ENCODE measurements at places on chromosomes 6 and 20.

DNA sequence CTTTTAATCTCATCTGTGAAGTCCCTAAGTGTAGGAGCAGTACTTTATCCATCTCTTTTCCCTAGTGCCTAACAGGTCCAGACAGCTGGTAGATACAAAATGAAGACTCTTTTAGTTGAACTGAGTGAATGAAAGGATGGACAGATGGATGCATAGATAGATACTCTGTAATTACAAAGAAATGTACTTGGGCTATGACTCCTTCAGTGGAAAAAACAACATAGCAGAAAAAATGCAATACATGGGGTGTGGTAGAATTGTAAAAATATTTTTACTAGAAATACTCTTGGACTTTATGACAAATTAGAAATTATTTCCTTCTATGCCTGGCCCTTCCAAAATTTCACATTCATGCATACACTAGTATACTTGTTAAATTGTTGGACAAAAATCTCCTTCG, 29.3 kb downstream of the KCNQ5 start:
- no peak for DNase-seq

- no peak for DNase-seq
Observed at GRCh38 chr6:123909989-123910388, 106.3 kb downstream of the NKAIN2 start.

DNA sequence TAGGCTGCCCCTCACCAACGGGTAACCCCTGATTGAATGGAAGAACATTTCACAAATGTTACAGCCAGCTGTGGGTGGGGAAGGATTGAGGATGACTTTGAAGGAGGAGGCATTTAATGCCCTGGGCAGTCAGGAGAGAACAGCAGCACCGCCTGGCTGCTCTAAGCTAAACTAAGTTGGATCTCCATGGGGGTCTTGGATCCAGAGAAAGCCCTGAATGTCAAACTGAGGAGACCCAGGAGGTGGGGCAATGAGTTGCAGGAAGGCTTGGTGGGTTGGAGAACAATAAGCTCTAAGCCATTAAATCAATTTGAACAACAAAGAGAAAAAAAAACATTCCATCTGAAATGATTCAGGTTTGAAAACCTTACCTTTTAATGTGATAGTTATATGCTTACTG, 35.4 kb downstream of the TMX4 start:
- DNase-seq = no peak

DNA sequence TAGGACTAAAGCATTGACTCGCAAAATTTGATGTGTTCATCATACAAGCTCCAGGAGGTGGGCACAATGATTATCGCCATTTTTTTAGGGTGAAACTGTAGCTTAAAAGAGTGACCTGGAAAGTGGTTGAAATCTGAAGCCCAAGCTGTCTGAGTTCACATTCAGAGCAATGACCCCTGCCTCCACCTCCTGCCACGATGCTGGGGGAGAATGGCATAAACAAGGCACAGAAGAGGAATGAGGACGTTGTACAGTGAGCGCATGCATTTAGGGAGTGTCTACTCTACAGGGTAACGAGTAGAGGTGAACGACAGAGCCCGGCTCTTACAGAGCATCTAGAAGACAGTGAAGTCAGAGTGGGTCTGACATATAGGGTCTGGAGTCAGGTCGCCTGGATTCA, 37.2 kb downstream of the CNKSR3 start:
- no peak for DNase-seq

- peak; percentile 31 for DNase-seq
Observed at GRCh38 chr6:52994031-52994838, 849 bp downstream of the GSTA4 start.

- peak; percentile 89 for DNase-seq
Observed at GRCh38 chr20:44219170-44219730, 8.7 kb upstream of the OSER1 start.

- DNase-seq = no peak
Observed at GRCh38 chr6:141401168-141401567, 731.6 kb upstream of the GJE1 start.

DNA sequence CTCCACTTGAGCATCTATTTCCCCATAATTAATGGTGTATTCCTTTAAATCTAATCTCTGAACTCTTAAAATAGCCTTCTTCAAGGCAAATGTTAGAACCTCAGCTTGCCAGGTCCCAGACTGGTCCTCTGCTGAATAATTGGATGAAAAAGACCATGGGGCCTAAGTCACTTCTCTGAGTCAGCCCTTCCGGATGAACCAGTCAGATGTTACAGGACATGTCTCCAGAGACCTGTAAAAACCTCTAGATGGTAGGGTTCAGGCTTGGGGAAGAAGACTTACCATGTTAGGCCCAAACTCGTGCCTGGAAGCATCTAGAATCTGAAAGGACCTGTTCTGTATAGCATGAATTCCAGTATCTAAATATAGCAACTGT, 97.3 kb downstream of the CDKAL1 start:
- DNase-seq = no peak

DNA sequence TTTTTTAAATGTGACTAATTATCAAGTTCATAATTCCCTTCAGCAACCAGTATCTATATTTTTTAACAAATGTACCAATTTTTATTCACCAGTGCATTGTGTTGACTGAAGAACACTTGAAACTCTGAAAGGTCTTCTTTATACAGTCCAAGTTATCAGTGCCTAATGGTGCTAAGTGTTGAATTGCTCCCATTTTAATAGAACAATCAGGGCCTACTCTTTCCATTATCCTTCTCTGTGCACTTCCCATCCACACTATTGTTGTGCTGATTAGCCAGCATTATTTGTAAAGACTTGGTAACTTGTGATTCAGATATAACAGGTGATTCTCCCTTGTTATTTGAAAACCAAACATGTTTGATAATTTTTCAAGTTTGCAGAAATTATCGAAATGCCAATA, 1209.7 kb upstream of the MAP3K7 start:
- no peak for DNase-seq

GRCh38 chr6:4010048-4010447, 68.9 kb downstream of the FAM217A start:
- peak; percentile 27 for DNase-seq

DNA sequence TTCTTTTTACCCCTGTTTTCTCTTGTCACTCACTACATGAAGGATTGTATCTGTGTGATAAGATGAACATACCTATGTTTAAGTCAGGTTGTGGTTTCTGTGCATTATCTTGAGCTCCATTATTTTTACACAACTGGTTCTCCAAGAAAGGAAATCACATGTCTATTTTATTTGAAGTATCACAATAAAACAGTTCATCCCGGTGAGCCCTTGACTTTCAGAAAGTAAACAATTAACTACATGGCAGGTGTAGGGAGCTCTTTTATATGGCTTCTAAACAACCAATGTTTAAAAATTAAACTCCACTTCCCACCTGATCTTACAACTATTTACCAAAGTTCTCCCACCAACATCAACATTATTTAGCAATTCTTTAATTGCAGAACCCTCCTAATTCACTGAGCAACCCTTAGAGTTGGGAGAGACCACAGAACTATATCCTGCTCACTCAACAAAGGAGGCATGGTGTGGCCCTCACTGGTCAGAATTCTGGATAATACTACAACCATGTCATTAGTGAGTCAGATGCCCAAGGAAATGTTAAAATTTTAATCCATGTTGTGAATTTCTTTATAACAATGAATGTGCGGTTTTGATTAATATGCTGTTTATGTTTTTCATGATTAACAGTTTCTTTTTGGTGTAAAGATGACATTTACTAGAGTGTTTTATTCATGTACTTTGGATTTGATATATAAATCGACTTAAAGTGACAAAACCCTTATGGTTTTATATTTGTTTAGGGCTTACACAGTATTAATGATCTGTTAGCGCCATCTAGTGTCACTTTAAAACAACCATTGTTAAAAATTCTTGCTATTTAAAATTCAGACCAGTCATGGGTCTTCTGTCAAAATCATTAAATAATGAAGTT, 50.0 kb upstream of the SCGN start:
- DNase-seq = peak; percentile 74

GRCh38 chr6:146547889-146548288, 4.3 kb downstream of the RAB32 start:
- no peak for DNase-seq

DNA sequence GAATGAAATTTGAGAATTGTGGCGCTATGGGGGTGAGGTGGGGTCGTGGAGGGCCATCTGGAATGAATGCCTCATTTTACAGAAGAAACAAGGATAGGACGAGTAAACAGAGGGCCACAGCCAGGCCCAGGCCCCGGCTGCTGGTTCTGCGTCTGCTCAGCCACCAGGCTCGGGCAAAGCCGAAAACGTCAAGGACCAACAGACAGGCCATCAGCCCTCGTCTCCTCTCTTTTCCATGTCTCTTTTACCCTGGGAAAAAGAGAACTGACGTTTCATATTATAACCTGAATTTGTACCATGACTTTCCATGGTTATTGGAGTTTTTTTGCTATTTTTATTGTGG, 212.4 kb upstream of the ARID1B start:
- DNase-seq = no peak

DNA sequence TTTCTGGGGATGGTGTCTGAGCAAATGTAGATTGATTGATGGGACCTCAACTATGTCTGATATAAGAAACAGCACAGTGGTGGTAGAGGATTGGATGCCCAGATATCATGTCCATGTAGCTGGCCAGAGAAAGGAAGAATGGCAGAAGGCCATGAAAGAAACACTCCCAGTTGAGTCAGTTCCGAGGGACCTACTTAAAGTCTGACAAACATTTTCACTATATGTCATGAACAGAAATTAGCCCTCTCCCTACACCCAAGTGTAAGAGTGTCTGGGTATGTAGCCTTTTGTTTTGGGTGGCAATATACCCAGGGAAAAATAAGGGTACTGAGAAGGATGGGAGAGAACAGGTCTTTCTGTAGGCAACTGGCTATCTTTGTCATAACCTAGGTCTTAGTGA, 434.2 kb downstream of the BCKDHB start:
- DNase-seq = no peak

DNA sequence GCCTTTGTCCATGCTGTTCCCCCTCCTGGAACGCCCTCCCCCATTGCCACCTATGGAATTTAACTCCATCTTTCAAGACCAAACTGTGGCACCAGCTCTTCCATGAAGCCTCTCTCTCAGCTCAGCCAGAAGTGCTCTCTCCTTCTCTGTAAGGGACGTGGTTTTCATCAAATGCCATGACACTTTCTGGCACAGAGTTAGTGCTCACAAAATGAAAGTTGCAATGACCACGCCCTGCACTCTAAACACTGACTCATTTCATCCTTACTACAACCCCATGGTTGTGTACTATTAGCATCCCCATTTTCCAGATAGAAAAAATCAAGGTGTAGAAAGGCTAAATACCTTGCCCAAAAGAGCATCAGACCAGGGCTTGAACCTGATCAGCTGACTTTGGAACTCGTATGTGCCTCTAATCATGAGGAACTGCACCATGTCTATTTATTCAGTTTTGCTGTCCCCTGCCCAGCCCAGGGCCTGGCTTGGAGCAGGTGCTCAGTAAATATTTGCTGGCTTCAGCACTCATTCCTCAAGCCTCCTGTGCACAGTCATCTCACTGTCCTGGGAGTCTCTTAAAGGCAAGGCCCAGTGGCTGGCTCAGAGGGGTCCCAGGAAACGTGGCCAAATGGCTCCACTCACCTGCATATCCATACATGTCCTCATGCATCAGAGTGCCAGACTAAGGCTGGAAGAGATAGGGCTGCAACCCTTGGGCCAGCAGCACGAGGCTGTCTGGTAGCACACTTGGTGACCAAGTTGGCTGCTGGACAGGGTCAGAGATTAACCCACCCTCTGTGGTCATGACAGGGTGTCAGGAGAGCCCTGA, 77.9 kb downstream of the MRPL14 start:
- no peak for DNase-seq

GRCh38 chr20:45818239-45818638, 5.8 kb downstream of the UBE2C start:
- DNase-seq = no peak

DNA sequence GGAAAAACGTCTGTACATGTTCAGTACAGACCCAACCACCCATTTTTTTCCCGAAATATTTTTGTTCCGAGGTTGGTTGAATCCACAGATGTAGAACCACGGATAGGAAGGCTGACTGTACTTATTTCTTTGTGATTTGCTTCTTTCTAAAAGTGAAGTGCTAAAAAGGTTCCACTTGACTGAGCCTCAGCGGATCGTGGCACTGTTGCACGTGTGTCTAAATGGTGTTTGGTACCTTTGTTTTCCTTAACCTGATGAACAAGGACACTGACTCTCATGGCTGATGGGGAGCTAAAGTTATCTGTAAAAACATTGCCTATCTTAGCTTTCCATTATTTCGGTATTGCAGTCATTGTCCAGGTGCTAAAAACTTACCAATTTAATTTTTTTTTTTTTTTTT, 6.2 kb downstream of the BPHL start:
- DNase-seq = no peak
